ENCODE measurements at places on chromosomes 5 and 9.

DNA sequence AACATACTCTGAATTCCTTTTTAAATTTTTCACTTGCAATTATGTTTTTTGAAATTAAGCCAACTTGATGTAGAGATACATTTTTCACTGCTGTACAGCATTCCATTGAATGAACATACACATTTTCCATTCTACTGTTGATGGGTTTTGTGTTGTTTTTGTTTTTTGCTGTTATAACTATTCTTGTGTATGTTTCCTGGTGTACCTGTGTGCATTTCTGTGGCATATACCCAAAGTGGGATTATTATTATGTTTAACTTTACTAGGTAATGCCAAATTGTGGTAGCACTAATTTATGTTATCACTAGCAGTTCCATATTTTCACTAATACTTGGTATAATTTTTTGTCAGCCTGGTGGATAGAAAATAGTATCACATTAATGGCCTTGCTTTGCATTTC is 2.7 kb downstream of the RFESD start:
- DNase-seq = no peak

DNA sequence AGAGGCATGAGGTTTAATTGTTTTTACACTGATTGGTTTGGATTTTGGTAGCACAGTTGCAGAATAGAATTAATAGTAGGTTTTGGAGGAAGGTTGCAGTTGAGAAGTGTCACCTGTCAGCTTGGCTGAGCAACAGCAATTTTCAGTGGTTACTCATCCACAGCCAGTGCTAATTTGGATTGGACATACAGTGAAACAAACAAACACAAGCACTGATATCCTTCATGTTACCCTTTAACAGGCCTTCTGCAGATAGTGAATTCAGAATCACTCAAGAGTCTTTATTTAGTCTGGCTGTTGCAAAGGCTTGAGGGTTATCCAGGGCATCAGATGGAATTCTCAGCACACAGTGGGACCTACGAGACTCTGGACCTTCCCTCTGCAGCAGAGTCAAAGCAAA is 31.8 kb upstream of the POU4F3 start:
- DNase-seq = no peak

DNA sequence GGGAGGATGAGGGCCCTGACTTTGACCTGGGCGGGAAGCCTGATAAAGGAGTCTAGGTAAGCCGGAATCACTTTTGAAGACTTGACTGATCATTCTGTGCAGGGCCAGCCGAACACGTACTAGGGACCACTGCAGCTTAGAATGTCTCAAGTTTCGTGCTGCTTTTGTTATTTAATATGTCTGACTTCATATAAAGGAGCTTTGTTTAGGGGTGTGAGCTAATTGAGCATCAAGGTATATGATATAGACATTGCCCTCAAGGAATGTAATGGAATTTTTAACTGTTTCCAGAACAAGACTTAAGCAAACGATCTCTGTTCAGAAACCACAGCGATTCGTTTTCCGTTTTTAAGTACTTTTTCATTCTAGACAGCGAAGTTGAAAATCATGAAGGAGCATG is 173.0 kb downstream of the SEMA6A start:
- DNase-seq = no peak

DNA sequence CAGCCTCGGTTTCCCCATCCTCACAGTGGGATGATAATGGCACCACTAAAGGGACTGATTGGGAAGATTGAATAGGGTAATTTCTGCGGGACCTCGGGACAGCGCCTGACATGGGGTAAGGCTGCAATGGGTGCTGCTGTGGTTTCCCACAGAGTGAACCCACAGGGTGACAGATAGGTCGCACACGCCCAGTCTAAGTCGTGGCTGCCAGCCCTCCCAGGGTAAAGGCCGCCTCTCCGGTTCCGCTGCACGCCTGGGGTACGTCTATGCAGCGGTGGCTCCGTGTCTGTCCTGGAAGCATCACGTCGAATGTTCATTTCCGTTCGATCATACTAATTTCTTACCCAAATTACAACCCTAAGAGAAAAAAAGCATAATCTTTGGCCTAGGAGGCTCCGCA is 631 bp downstream of the CFAP77 start:
- DNase-seq = no peak

GRCh38 chr9:87137718-87138117 is 190.4 kb upstream of the GAS1 start:
- no peak for DNase-seq

GRCh38 chr9:132748450-132748849 is 78.2 kb downstream of the GTF3C4 start:
- DNase-seq = no peak

DNA sequence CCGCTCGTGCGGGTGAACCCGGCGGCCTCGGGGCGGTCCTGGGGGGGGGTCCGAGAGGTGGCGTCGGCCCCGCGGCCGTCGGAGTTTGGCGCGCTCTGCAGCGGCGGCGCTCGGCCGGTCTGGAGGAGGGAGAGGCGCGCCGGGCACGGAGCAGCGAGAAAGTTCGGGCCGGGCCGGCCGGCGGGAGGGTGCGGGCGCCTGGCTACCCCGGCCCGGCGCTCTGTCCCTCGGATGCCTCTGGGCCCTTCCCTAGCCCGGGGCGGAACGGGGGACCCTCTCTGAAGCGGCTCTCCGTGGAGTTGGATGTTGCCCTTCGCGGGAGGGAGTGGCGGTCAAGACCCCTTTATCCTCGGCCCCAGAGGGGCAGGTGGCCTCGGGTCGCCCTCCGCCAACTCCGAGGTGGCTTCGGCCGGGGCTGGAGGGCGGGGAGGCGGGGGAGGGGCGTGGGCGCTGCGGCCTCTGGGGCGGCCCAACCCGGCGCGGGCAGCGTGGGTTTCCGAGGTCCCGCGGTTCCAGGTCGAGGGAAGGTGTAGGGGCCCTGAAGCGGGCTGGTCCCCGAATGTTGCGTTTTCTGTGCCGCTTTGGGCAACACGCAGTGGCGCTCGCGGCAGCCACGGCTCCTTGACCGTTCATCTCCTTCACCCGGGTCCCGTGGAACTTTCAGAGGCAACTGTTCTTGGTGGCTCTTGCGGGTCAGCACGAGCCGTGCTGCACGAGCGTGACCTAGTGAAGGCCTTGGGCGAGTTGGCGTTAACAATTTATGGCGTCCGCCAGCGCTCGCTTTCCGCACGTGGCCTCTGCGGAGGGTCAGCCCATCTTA is 290.5 kb downstream of the DOCK8 start:
- DNase-seq = no peak

DNA sequence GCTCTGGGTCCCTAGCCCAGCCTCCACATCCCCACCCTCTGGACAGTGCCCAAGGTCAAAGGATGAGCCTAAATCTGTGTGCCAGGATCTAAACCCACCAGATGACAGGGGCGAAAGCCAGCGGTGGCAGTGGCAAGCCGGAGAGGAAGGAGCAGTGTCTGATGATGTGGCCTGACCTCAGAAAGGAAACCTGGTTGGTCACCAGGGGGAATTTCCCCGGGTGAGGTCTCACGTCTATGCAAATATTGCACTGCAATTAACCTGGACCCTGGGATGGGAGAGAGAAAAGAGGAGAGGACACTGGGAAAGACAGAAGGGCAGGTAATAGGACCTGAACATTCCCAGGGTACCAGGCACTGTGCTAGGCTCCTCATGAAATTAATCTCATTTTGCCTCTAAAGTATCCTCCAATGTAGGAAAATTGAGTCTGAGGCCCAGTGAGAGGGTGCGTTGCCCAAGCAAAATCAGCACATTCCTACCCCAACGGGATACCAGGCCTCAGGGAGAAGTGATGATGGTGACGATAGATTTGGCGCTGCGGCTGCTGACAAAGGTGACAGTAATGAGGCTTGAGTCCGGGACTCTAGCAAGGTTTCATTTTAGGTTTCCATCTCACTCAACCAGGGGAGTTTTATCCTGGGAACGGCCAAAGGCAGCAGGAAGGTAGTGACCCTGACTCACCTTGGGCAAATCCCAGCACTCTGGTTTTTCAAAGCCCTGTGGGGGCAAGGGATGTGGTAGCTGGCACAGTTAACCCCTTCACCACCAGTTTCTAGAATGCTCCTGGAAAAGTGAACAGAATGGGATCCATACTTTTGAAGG is 13.4 kb upstream of the TNIP1 start:
- DNase-seq = no peak

DNA sequence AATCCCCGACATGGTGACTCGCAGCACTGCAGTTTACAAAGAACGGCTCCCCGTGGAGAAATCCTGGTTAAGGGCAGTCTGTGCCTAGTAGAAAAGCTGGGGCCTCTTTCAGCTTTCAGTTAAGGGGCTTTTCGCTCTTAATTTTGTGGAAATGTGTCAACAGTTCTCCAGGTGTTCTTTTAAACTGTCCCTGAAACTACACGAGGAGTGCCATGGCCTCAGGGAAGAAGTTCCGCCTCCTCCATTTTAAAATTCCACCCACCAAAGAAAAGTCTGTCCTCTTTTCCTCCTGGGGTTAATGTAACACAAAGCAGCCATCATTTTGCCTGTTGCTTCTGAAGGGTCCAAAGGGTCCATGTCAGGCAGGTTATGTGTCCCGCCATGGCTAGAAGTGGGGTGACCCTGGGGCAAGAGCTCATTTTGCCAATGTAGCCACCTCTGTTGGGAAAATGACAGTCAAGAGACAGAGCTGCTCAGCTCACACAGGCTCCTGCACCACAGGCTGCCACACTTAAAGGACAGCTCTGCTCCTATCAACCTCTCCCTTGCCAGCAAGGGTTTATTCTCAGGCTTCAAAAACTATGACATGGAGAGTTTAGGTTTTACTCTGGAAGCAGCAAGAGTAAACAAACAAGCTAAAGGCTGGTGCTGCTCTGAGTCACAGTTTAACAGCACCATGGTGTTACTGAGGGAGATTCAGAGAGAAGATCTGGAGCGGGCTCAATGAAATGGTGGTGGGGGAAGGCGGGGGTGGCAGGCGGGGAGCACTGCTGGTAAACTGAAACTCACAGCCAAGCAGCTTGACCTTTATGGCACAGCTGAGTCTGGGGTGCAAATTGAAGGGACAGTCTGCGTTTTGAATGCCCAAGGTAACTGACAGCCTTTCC is 3.2 kb downstream of the WHRN start:
- DNase-seq = peak; percentile 57

DNA sequence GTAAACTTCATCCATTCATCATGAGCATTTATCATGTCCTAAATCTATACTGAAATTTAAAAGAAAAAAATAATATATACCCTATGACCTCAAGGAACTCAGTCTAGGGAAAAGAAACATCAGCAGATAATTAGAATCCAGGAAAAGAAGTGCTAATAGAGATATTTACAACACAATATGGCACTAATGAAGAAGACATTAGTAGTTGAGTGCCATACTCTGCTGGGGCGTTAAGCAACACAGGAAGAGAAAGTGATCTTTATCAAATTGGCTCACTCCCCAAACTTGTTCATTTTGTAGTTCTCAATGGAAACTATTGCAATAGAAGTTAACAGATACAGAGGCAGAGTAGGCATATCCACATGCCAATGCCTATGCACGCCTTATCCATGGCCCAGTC is 27.5 kb downstream of the GABRA6 start:
- no peak for DNase-seq

GRCh38 chr9:38036359-38037084 is 32.5 kb downstream of the SHB start:
- no peak for DNase-seq

DNA sequence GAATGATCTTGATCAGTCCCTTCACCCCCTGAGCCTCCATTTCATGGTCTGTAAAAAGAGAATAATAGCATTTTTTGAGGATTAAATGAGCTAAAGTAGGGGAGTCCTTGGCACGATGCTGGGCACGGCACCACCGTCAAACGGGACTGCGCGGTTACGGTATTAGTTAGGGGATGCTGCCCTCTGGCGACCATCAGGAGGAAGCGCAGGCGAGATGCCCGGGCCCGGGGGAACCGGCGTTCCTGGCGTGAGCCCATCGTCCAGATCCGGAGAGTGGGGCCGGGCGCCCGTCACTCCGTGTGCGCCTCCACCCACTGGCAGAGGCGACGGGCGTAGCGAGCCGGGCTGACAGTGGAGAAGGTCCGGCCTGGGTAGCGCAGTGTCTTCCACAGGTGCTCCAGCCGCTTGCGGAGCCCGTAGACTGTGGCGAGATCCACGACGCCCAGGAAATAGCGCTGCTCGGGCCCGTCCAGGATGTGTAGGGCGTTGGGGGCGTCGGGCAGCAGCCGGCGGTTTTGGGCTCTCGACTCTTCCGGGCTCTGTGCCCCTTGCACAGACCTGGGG is 4.8 kb upstream of the ST6GALNAC4 start:
- peak; percentile 95 for DNase-seq

DNA sequence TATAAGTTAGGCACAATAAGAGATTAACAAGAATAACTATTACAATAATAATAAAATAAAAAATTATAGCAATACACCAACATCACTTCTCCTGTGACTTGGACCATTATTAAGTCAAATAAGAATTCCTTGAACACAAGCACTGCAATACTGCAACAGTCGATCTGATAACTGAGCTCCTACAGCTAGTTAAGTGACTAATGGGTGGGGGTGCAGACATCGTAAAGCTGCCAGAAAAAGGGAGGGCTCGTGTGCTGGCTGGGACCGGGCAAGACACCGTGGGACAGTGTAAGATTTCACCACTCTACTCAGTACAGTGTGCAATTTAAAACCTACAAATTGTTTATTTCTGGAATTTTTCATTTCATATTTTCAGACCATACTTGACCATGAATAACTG is 78.8 kb downstream of the SNX24 start:
- DNase-seq = no peak

GRCh38 chr5:2276101-2276500 is 393.4 kb upstream of the IRX4 start:
- DNase-seq = no peak

GRCh38 chr9:4506490-4506889 is 16.2 kb downstream of the SLC1A1 start:
- no peak for DNase-seq

GRCh38 chr5:6340100-6340499 is 38.2 kb downstream of the MED10 start:
- no peak for DNase-seq

DNA sequence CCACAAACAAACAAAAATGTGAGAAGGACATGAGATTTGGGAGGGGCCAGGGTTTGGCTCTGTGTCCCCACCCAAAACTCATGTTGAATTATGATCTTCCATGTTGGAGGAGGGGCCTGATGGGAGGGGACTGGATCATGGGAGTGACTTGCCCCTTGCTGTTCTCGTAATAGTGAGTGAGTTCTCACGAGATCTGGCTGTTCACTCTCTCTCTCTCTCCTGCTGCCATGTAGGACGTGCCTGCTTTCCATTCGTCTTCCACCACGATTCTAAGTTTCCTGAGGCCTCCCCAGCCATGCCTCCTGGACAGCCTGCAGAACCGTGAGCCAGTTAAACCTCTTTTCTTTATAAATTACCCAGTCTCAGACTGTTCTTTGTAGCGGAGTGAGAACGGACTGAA is 118.7 kb downstream of the RXRA start:
- DNase-seq = no peak
